ENCODE measurements at places on chromosomes 6 and 20.

- no peak for DNase-seq
These were observed 115.1 kb upstream of the ARID1B start for GRCh38 chr6:156662025-156662445.

- DNase-seq, result no peak
These were observed 91.7 kb upstream of the PHACTR3 start for GRCh38 chr20:59512651-59513050.

DNA sequence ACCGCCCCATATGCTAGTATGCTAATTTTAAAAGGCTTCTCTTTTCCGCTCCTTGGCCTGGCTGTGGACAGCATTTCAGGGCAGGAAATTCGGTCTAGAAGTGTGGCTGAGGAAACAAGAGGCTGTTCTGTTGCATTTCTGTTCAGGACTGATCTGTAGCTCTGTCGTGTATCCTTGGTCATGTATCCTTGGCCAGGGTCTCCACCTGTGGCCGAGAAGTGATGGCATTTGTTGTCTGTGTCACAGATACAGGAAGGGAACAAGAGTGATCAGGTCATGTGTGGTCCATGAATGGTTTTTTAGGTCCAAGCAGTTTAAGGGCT is 300.5 kb upstream of the SUPT3H start:
- no peak for DNase-seq

GRCh38 chr6:162708971-162709370 is 18.6 kb downstream of the PRKN start:
- no peak for DNase-seq

DNA sequence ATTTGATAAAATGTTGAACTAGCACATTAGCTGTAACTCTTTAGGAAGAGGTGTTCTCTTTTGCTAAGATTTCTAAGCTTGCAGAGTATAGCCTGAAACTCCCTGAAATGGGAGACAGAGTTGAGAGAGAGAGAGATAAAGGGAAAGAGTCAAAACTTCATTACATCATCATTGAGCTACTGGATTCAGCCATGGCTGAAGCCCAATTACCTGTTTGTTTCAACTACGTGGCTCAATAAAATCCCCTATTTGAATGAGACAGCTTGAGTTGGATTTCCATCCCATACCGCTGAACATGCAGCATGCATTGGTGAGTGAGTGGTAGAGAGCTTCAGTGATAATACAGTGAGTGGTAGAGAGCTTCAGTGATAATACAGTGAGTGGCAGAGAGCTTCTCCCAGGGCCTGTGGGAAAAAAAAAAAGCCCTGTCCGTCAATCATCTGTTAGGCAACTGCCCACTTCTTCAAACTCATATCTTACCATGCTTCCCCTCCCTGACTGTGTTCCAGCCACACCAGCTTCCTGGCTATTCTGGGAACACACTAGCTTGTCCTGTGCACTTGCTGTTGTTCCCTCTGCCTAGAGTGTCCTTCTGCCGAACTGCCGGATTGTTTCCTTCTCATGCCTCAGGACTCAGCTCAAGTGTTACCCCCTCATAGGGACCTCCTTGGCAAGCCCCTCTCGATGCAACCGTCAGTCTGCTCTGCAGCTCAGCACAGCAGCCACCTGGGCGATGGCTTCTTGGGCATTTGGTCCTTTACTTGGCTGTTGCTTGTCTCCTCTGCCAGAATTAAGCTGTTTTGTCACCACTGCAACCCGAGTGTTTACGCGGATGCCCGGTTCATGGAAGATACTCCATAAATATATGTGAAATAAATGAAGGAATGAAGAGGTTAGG is 91.3 kb upstream of the EYA2 start:
- DNase-seq, result no peak

GRCh38 chr6:17971128-17972073 is 16.0 kb downstream of the KIF13A start:
- DNase-seq, result no peak

DNA sequence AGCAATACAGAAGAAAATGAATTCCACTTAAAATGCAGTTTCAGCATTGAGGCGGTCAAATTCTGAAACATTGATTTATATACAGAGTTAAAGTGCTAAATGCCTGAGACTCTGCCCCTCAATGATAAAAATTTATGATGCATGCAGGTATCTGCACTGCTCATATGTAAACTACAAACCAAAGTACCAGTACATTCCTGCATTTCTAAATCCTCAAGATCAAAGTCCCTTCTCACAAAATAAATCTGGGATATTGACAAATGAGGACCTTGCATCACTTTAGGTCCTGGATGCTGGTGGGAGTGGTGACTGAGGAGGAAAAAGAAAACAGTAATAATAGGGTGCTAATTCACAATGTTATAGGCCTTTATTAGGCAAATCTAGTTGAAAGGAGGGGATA is 101.9 kb downstream of the FIG4 start:
- no peak for DNase-seq

DNA sequence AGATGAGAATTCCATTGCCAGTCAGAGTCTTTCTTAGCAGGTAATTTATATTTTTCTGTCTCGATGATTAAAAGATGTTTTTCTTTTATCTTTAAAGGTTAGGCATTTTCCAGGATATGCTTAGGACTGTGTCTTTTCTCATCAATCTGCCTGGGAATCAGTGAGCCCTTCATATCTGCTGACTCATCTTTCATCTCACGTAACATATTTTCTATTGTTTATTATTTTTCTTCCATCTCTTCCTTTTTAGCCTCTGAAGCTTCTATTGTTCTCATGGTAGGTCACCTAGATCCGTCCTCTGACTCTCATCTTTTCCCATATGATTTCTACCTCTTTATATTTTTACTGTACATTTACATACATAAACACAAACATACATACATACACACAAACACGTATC is 8.7 kb downstream of the CCDC28A start:
- no peak for DNase-seq

- no peak for DNase-seq
These were observed 208.7 kb upstream of the PRND start for GRCh38 chr20:4512891-4513550.

Data from CD8-positive, alpha-beta memory T cell (primary cell).